ENCODE measurements at places on chromosomes 4 and X.
A peak's percentile ranks its signal among the peaks of the same experiment; 100 is the strongest.

DNA sequence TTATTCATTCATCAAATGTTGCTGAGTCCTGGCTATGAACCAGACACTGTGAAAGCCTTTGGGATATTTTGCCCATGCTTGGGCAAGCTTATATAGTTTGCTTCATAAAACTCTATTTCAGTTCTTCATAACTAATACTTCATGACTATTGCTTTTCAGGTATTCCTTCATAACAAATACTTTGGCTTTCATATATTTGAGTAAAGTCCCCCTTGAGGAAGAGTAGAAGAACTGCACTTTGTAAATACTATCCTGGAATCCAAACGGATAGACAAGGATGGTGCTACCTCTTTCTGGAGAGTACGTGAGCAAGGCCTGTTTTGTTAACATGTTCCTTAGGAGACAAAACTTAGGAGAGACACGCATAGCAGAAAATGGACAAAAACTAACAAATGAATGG lies 1.7 kb upstream of the AFP start:
- no peak for DNase-seq

DNA sequence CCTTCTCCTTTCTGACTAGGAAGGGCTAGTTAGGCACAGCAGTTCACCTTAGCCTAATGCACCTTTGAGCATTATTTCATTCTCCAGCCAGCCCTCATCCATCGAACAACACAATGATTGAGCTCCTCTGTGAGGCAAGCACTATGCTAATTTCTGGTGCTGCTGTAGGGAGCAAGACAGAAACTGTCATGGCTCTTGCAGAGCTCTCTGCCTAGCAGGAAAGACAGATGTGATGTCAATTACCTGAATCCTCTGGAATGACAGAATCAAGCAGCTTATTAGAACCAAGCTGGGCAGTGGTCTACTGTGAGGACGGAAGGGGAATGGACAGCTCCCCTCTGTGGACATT lies 256.1 kb upstream of the NOCT start:
- DNase-seq = no peak

DNA sequence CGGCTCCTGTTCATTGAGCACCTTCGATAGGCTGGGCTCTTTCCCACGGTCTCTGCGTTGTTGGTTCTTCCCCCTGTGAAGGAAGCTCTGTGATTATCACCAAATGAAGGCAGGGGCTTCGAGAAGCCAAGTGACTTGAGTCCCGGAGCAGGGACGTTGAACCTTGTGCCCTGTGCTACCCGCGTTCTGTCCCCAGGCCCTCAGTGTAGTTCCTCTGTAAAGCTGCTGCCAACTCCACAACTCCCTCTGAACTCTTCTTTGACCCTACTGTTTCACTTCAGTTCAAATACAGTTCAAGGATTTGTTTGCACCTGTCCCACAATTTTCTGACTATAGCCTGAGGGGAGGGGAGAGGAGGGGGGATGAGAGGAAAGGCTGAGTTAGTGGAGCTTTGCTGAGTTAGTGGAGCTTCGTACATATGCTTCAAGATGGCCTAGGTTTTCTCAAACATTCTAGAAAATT lies 635 bp upstream of the PHF8 start:
- no peak for DNase-seq

DNA sequence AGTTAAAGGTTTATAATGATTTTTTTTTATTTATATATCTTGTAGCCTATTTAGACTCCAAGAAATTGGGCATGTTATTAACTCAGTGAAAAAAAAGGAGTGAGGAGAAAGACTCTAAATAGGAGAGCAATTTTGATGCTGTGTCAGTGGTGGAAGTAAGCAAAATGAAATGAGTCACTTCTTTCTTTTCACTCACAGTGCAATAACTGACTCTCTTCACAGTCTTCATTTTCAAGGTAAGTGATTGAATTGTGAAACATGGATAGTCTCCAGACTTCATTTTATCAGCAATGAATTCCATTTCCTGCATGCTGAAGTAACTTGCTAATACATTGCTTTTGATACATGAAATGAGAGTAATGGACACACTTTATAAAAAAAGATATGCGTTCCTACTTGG lies 2271.5 kb downstream of the PCDH7 start:
- no peak for DNase-seq

DNA sequence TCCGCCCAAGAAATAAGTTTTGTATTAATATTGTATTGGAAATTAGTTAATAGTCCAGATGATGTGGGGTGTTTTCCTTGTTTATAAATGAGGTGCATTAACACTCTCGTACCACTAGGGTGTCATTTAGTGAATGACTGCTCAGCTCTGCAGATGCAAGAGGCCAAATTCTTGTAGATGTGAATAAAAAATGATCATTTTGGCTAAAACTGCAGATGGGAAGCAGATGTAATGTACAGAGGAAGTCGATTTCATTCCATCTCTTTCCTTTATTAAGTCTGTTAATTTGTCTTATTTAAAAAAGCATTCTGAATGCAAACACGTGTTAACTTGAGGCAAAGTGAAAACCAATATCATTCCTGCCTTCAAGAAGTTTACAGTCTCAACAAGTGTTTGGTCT lies 108.1 kb downstream of the DHX15 start:
- DNase-seq = no peak

GRCh38 chr4:79211490-79211889 lies 114.4 kb downstream of the NAA11 start:
- DNase-seq = peak; percentile 86

DNA sequence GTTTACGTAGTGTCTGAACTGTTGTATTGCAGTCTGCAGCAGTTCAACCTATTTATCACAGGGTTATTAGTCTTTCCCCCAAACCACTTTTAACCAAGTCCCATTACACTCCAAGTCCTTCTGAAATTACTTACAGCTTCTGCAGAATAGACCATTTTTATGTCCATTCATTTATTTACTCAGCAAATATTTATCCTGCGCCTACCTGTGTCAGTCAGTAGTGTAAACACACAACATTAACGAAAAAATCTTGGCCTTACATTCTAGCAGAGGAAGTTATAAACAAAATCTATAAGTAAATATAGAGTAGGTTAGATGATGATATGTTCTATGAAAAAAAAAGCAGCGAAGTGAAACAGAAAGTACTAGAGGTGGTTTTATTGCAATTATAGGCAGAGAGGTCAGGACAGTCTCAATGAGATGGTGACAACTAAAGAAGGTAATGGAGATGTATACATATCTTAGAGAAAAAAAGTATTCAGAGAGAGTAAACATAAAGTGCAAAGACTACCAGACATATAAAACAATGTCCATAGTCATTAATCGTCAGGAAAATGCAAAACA lies 534.7 kb downstream of the KCNIP4 start:
- no peak for DNase-seq

GRCh38 chr4:53744446-53745160 lies 153.3 kb upstream of the LNX1 start:
- DNase-seq = no peak
